ENCODE measurements at places on chromosomes 6 and 20.

- no peak for DNase-seq
These were observed 57.5 kb upstream of the NFATC2 start for GRCh38 chr20:51600016-51600420.

DNA sequence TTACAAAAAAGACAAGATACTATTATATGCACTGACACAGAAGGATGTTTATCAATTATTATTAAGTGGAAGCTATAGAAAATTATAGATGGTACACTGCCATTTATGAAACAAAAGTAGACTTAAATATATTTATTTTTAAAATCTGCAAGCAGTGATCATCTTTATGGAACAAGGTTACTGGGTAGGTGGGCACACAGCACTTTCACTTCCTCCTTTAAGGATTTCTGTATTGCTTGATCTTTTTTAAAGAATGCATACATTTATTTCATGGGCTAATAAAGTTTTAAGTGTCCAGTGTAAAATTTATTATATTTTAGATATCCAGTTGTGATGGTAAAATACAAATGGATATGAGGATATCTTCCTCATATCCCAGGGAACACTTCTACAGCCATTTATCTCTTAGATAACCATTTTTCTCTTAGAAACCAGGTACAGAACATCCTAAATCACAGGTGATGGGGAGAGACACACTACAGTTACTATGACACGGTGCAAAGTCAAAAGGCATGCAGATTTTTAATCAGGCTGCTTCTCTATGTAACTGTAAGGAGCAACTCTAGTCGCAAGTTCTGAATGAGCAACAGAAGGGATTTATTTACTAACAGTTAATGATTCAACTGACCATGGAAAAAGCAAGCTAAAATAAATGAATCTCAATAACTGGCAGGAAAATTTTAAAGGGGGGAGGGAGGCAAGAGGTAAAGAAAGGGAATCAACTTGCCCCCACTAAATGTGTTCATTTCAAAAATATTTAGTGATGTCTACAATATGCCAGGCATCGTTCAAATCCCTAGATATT is 2.2 kb downstream of the FBXL4 start:
- no peak for DNase-seq

DNA sequence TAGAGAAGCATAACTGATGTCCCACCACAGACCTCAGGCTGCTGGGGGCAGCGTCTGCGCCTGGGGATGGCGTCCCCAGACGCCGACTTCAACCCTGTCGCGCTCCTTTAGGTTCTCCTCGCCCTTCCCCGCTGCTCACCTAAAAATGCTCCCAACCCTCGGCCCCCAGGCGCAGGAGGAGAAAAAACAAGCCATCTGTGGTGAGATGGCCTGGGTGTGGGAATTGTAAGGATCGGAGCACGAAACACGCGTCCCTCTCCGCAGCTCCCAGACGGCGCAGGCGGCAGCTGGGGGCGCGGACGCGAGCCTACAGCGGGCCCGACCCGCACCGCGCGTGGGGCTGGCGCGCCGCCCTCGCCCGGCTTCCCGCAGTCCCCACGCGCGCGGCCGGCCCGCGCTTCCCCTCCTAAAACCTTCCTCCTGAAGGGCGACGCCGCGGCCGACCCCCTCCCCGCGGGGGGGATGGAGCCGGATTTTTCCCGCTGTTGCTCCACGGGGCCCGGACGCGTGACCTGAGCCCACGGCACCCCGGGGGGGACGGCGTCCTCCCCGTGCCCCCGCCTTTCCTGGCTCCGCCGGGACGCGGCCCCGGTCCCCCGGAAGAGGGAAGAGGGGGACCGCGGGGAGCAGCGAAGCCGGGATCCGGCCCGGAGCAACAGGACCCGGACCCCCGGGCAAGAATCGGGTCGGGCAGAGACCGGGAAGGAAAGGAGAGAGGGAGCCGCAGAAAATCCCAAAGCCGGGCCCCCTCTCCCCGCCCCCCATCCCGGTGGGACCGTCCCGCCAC is 611 bp downstream of the EPB41L2 start:
- DNase-seq, result no peak

GRCh38 chr20:63831993-63832686 is 1.1 kb upstream of the ZBTB46 start:
- no peak for DNase-seq

GRCh38 chr6:43541774-43542471 is 25.0 kb downstream of the POLR1C start:
- no peak for DNase-seq

DNA sequence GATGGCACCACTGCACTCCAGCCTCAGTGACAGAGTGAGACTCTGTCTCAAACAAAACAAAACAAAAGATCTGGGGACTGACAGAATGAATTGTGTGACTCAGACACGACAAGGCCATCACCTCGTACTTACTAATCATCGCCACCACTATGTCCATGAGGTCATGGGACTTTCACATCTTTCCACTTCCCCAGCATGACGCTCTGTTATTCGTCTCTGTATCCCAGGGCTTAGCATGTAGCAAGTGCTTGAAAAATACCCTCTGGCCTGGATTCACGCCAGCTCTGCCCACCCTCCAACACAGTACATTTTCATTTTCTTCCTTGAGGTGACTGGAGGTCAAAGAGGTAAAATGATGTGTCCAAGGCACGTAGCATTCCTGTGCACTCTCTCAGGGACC is 27.8 kb downstream of the FGD2 start:
- DNase-seq, result no peak

GRCh38 chr6:125962900-125963497 is 6.4 kb downstream of the HINT3 start:
- no peak for DNase-seq

DNA sequence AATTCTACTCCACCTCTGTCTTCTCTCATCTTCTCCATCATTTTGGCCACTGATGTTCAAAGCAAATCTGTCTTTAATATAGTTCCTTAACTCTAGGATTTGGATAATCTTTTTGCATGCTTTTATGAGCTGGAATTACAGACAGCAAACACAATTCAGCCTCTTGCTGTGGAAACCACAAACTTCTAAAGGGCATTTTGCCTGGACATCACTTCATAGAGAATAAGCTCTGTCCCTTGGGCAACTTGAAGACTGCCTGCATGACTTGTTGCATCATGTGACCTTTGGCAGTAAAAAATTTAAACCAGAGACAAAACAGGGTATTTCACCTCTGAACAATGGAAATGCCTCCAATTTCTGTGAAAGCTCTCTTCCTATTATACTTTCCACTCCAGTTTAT is 74.1 kb upstream of the HDDC2 start:
- DNase-seq, result no peak

GRCh38 chr6:89433252-89434149 is 549 bp downstream of the ANKRD6 start:
- DNase-seq, result no peak

GRCh38 chr6:156348424-156348823 is 428.8 kb upstream of the ARID1B start:
- peak; percentile 17 for DNase-seq

GRCh38 chr6:7507600-7507999 is 33.9 kb upstream of the DSP start:
- DNase-seq, result no peak

DNA sequence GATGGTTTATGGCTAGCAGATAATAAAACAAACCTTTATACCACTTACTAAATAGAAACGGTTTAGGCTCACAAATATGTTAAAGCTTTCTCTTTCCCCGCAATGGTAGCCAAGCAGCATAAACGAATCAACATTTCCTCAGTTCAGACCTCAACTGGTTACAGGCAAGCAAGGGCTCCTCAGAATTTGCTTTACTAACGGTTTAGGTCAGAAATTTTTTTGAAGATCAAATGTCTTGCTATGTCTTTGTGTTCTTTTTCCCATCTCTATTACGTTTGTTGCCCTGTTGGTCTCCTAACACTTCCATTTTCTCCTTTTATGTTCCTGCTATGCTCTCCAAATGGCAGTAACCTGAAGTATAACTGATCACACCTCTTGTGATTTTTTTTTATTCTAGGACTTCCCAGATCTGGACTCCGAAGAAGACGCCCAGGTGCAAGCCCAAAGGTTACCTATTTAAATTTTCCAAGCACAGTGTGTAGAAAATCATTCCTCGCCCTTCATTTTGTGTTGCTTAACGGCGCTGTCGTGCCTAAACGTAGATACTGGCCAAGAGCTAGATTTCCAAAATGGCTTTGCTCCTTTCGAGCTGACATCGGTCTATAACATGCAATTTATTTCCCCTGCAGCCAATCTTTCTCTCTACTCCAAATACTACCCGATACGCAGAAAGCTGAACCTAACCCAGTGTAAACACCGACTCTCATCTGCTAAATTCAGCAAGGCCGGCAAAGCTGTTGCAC is 717 bp upstream of the ASF1A start:
- no peak for DNase-seq

DNA sequence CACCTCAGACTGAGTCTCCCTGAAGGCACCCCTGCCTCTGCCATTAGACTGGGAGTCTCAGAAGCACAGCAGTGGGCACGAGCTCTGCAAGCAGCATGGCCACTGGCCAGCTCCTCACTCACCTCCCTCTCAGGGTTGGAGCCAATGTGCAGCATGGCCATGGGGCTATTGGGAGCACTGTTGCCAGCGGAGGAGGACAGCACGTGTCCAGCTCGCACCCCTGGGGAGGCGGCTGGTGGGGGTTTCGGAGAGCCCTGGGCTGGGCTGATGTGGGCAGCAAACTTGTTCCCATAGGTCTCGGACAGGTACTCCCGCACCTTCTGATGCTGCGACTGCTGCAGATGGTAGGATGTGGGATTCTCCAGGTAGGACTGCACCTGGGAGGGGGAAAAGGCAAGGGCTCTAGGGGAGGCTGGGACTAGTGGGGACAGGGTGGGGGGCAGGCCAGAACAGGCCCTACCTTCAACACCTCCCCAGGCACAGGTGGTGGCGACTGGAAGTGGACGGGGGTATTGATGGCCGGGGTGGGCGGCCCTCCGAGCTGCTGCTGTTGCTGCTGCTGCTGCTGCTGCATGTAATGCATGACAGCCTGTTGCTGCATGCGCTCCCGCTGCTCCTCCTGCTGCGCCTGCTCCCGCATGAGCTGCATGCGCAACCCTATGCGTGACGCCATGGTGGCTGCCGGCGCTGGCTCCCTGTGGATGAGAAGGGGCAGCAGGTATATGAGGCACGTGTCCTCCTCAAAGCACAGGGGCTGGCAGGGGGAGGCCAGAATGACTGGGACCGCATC is 44.7 kb downstream of the TFEB start:
- DNase-seq, result no peak

- DNase-seq, result no peak
These were observed 342.1 kb downstream of the PLCB1 start for GRCh38 chr20:8474027-8474668.

GRCh38 chr6:74333406-74333805 is 637.4 kb downstream of the CD109 start:
- DNase-seq, result no peak

DNA sequence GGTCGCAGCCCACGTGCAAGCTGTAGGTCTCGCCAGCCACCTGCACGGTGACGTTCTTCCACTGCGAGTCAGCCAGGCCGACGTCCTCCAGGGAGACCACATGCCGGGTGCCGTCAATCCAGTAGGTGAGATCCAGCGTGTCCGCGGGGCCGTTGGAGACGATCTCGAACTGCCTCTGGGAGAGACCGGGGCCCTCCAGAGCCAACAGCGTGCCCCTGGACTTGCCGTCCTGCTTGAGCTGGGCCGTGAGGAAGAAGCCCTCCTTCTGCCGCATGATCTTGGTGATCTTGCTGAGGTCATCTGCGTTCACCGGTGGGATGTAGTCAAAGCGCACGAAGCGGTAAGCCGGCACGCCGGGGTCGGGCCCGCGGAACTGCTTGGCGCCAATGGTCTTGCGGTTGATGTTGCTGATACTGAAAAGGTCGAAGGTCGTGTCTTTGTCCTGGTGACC is 5.1 kb downstream of the THBS2 start:
- DNase-seq, result no peak

DNA sequence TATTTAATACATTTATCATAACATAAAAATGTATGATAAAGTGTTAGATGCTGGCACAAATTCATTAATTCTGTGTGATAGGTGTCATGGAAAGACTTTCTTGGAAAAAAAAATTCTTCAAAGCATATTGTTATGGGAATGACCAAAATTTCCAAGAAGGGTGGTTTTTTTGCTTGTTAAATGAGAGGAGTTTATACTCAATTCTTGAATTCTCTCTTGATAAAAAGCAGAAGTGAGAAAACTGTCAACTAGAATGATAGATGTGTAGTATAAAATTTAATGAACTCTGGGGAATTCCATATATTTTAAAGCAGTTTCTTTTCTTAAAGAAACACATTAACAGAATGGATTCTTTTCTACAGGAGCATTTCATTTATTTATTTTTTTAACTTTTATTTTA is 62.0 kb upstream of the SNAP91 start:
- no peak for DNase-seq

GRCh38 chr6:122722746-122723145 is 56.8 kb upstream of the FABP7 start:
- DNase-seq, result no peak

- DNase-seq, result peak; percentile 59
These were observed 40.0 kb downstream of the CPXM1 start for GRCh38 chr20:2760297-2760951.

- DNase-seq, result no peak
These were observed 66.1 kb downstream of the SYNE1 start for GRCh38 chr6:152571089-152571488.

DNA sequence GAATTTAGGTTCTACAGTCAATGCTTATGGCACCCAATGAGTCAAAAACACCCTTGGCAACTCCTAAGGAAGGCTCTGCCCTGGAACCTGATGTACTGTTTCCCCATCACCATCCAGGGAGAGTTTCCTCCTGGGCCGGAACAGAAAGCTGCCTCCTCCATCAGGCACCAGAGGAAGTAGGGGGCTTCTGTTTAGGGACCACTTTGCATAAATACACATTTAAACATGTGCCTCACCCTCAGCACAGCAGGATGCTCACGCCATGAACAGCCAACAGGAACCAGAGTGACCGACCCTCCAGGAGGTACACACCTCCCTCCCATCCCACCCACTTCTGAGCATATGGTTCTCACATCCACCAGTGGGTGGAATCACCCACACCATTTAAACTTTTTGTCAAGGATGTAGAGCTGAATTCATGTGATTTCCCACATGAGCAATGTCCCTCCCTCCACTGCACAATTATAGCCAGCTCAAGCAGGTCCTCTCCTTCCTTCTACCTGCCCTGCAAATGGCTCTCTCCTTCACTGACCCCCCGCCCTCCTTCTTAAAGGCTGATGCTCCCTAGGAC is 14.8 kb downstream of the DDRGK1 start:
- DNase-seq, result no peak

GRCh38 chr20:13131688-13132087 is 89.4 kb upstream of the ISM1 start:
- DNase-seq, result no peak

GRCh38 chr6:88116276-88116675 is 49.9 kb downstream of the CNR1 start:
- DNase-seq, result no peak

DNA sequence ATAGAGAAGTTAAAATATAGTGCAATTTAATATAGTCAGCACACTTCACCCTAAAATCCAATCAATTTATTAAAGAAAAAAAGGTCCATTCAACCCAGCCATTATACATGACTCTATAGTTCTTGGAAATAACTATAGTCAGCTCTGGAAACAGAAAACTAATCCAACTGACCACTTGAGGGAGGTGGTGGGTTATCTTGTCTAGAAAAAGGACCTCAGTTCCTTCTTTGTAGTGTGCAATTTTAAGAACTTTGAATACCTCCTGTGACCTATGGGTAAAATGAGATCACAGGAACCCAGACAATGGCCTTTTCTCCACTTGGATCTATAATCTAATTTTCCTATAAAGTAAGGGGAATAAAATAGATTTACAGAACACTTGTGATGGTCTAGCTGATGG is 163.6 kb upstream of the CENPW start:
- no peak for DNase-seq

GRCh38 chr6:105639124-105639523 is 236.2 kb upstream of the PREP start:
- no peak for DNase-seq

All from lower leg skin (tissue), 4 donors.